Neural crest cell (in vitro differentiated cells): ENCODE measurements at places on chromosomes 3 and 15. TPM values are rescaled to one million over a fixed set of nuclear protein-coding genes. Genes with fewer than 3 reads are reported as not detected.
A peak's percentile ranks its signal among the peaks of the same experiment; 100 is the strongest.

GRCh38 chr3:127467391-127467790 lies 123.1 kb downstream of the TPRA1 start:
- no peak for DNase-seq

DNA sequence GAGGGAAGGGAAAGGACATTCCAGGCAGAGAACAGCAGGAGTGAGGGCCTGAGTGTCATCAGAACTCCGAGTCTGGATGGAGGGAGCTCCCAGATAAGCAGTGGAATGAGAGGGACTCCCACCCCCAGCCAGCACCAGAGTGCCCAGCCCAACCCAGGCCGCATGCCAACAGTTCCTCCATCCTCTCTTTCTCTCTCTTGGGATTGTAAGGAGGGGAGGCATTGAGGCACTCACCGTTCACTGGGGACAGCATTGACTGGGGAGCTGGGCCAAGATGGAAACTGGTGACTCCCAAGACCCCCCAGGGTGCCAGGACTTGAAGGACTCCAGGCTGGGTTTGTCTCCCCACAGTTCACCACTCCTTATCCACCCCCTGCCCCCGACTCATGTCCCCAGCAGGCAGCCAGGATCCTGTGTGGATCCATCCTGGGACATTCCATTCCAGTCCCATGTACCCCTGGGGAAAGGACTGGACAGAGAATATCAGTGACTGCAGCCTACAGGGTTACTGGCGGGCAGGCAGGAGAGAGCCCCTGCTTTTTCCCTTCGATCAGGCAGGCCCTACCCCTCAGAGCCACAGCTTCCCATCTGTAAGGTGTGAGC lies 15.7 kb downstream of the PTH1R start:
- DNase-seq = no peak

GRCh38 chr3:18295171-18295920 lies 129.8 kb downstream of the SATB1 start:
- DNase-seq = no peak

DNA sequence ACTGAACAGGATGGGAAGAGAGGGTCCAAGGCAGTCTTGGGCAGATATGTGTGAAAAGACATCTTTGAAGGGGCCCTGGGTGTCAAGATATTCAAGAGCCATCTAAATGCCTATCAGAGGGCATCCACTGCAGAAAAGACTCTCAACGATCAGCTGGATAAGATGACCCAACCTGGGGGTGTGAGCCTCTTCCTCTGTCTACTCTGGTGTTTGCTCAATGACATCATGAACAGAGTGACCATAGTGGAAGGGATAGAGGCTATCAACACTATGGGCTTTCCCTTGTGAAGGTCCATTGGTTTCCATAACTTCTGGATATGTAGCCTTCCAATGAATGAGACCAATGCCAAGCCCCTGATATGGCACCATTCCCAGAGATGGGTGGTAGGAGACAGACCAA lies 42.1 kb downstream of the FAH start:
- DNase-seq = no peak

DNA sequence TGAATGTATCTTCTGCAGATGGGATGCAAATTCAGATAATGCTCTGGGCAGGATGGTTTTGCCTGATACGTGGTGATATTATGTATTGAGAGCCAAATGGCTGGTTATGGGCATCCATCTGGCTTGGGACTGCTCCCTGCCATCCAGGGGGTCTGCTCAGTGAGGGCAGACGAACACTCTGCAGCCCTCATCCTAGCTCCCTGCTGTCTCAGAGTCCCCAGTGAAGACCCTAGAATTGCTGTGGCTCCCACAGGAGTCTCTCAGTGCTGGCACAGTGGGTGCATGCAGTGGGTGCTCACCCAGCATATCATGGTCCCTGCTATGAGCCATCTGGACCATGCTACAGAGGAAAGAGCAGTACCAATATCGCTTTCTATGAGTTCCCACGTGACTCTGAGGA lies 10.3 kb downstream of the CX3CR1 start:
- no peak for DNase-seq

DNA sequence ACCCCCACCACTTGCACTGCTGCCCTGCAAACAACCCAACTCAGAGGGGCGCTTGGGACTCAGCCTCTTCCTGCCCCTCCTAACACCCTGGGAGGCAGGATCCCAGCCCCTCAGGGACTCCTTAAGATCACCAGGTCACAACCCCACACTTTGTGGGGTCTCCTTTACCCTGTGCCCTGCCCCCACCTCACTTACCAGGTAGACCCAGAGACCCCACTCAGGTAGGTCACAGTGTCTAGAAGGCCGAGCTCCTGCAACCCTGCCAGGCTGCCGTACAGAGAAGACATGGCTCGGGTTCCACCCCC lies 9.1 kb downstream of the PLA2G4F start:
- no peak for DNase-seq

DNA sequence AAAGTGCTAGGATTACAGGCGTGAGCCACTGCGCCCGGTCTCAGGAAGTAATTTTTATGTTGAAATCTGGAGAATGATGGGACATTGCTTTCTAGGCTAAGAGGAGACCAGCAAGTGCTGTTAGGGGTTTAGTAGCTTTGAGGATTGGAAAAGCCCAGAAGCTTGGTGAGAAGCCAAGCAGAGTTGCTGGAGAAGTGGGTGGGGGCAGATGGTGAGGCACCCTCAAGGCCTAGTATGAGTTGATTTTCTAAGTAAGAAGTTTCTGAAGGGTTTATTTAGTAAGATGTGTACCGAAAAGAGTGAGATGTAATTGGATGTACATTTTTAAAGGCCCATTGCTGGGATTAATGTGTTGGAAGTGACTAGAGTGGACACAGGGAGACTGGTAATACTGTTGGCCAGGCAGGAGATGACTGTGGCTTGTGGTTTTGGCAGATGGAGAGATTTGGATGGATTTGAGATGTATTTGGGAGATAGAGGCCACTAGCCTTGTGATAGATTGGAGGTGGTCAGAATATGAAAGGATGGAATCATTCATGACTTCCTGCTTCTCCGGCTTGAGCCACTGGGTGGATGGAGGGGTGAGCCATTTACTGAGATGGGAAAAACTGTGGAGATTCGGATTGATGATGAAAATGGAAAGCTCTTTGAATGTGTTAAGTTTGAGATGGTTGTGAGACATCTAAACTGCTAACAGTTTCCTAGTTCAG lies 2.3 kb downstream of the LRRC28 start:
- DNase-seq = no peak

DNA sequence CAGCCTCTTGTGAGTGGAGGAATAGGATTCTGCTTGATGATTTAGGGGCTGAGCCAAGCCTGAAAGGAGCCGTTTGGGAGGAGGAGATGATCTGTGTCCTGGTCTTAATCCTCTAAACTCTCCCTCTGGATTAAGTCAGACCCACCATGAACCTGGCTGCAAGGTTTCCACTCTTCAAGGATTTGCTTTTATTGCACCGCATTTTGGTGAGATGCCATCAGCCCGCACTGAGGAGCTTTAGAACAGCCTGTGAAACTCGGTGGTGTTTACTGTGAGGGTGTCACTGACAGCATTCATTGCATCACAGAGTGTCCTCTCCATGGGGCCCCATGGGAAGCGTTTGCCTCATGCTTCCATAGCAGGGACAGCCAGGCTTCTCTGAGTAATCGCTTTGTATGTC lies 59.2 kb downstream of the EPHB1 start:
- no peak for DNase-seq

DNA sequence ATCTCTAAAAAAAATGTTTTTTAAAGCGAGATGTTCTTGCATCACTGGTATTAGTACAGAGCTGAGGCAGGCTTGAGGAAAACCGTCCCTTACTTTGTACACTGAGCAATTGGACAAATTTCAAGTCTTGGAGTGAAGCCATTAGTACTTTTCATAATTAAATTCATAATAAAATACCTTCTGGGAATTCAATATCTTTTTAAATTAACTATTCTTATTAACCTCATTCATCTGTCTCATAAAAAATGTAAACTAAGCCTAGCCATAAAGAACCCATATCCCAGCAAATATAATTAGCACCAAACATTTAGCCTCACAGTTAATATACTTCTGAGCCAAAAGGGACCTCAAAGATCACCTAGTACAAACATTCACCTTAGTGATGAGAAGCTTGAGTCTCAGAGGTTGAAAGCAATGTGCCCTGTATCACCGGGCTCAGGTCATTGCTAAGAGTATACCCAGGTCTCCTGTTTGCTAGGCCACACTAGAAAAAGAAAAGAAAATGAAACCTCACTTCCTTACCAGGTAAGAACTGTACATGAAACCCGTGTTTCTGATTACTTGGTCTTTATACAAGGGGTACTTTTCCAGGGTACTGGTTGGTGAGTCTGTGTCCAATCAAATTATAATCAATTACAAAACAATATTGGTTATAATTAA lies 192.5 kb downstream of the ADAMTS9 start:
- no peak for DNase-seq

- no peak for DNase-seq
These were observed 258.8 kb downstream of the IL5RA start for GRCh38 chr3:2851361-2851760.

DNA sequence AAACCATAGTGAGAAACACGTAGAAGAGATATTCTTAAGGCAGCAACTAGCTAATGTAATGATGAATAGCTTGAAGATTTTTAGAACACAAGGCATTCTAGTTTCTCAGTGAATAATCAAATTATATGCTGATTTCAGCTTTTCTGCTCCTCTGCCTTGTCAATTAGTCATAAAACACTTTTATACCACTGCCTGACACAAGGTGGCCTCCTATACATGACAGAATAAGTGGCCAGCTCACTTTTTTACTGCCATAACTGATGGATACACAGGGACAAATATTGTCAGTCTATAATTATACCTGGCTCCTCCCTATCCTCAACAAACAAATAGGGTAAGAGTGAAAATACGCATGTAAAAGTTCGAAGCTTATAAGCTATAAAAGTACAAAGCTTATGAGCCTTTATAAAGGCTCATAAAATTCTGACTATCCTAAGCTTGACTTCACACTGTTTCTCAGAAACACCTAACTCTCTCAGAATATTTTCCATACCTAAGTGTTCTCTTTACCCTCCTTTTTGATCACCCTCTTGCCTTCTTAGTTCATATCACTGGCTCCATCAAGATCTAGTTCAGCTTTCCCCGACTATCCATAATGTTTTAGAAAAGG lies 81.6 kb downstream of the HERC1 start:
- peak; percentile 28 for DNase-seq

CHRM5 gene
- not detected in 2 replicates for total RNA-seq

SV2B gene
- not detected in 2 replicates for total RNA-seq

ERICH6 gene
- 0.40 and 0.57 TPM in 2 replicates for total RNA-seq

NEK10 gene
- total RNA-seq = 1.6 and 2.7 TPM in 2 replicates

ACKR2 gene
- total RNA-seq = 0.20 and 0.56 TPM in 2 replicates

ZNF80 gene
- total RNA-seq = not detected in 2 replicates

RHOV gene
- total RNA-seq = 0.80 and 1.0 TPM in 2 replicates

FNDC3B gene
- 38.2 and 41.5 TPM in 2 replicates for total RNA-seq
